ENCODE measurements at places on chromosomes 12 and 14.
A peak's percentile ranks its signal among the peaks of the same experiment; 100 is the strongest.

GRCh38 chr12:109358154-109358869 lies 10.6 kb downstream of the MYO1H start:
- peak; percentile 2 for DNase-seq

DNA sequence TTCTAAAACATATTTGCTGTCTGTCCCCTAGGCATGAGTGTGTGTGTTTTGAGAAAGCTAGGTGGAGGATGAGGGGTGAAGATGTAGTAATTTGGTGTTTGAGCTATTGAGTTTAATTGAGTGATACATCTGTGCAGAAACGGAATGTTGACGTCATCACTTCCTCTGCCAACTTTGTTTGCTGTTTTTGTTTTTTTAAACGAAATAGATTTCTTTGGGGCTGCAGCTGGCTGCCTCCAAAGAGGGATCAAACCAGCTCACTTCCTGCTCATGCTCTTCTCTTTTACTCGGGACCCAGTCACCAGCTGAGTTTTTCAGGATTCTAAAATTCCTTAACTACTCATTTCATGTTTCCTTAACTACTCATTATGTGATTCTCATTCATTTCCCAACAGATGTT lies 19.5 kb upstream of the CRACR2A start:
- DNase-seq: peak; percentile 40

DNA sequence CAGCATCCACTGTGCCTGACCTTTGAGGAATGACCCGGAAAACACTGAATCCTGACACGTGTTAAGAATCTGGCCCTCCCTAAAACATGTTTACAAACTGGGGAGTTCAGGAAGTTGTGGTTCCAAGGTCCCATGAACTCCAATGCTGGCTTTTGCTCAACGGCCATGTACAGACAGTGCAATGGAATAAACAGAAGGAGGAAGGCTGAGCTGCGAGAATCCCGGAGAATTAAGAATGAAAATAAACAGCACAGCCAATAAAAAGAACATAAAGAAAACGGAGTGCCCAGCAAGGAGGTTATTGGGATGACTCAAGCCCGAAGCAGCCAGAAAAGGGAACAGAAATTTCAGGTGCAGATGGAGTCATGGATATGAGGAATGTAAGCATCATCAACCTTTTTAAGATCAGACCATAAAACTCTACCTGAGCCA lies 32.3 kb downstream of the BCL11B start:
- DNase-seq: no peak

GRCh38 chr12:10235761-10236631 lies 23.3 kb downstream of the GABARAPL1 start:
- DNase-seq: peak; percentile 66

GRCh38 chr14:49585803-49586672 lies at the start of gene RPS29:
RPS29 (minus strand) TSS chr14:49586380; CDS start chr14:49586346, 34 bp downstream.
- peak; percentile 98 for DNase-seq

DNA sequence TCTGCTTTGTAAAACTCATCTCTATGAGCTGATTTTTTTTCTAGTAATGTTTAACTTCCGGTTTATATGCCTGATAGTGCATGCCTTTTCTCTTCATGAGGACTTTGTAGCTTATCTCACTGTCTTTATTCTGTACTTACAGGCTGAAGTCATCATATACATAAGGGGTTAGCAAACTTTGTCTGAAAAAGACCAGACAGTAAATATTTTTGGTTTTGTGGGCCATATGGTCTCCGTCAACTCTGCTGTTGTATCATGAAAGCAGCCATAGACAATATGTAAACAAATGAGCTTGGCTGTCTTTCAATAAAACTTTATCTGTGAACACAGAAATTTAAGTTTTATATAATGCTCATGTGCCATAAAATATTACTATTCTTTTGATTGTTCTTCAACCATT lies 172.1 kb downstream of the GXYLT1 start:
- DNase-seq: no peak

DNA sequence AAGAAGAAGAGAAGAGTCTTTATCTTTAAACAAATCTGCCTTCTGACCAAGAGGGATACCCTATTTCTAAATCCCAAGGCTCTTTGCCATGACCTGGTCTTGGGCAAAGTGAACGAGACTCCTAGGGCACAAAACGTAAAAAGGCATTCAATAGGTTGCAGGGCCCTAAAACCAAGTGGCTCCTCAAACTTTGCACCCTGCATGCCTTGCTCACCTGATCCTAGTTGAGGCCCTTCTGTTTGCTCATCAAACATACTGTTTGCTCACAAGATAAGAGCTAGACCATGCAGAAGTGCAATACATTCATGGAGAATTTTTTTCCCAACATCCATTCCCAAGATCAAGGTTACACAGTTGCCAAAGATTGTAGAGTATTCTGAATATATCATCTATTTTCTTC lies 7.9 kb upstream of the PRH1 start:
- DNase-seq: no peak

DNA sequence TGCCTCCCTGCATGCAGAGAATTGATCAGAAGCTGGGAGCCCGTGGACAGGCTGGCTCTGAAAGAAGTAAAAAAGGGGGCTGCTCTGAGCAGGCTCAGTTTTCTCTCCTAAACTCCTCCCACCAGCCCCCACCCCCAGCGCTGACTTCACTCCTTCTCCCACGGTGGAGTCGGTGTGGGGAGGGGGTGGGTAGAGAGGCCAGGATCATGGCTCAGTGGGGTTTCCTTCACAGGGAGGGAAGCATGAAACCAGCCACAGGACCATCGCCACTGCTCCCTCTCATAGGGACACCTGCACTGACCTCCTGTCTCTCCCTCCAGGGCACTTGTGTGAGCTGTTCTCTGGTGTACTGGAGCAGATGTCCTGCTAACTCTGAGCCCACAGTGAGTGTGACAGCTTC lies 78.9 kb downstream of the STAB2 start:
- no peak for DNase-seq

DNA sequence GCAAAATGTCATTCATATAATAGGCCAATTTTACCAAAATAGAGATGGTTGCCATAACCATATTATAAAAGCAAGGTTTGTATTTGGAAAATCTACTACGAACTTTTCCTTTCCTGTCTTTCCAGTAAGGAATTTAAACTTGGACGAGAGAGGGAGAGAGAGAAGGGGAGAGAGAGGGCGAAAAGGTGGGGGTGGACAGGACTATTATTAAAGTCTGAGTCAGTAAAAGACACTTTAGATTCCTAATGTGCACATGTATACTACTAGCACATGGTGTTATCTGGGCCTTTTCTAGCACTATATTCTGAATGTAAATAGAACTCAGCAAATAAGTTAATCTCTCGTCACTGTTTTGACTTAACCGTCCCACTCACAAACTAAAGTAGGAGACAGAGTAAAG lies 30.4 kb upstream of the FBLN5 start:
- DNase-seq: no peak

GRCh38 chr12:5739917-5740316 lies 205.1 kb downstream of the ANO2 start:
- DNase-seq: no peak

- DNase-seq: peak; percentile 33
Measured at GRCh38 chr12:120119271-120119973, 2.9 kb upstream of the RAB35 start.

All from AG08395 (cell line).